ENCODE measurements at places on chromosomes 12 and 14.

GRCh38 chr12:93848523-93849101 is 171.4 kb downstream of the CRADD start:
- DNase-seq, result no peak

DNA sequence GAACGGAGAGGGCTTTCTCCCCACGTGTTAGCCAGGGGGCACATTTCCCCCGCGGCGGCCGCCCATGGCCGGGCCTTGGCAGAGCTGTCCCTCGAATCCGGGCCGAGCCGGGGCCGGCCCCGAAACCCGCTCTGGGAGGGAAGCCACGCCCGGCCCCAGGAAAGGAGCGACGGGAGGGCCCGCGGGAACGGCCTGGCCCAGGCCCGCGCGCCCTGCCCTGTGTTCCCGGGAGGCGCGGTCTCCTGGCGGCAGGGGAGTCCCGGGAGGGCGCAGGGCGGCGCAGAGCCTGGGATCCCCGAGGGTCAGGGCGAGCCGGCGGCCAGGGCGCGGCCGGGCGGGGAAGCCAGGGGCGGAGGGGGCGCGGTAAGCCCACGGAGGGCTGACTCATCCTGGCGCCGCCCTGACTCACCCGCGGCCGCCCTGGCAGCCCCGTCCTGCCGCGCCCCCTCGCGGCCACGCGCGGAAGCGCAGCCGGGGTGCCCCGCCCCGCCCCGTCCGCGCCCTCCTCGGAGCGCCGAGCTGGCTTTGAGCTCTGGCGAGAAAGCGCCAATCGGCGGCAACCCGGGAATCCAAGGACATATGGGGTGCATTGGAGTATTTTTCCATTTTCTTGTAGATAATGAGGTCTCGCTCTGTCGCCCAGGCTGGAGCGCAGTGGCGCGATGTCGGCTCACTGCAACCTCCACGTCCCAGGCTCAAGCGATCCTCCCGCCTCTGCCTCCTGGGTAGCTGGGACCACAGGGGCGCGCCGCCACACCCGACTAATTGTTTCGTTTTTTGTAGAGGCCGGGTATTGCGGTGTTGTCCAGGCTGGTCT is 31.8 kb upstream of the PLEKHG6 start:
- DNase-seq, result peak; percentile 97

GRCh38 chr14:48726080-48726642 is 860.0 kb downstream of the RPS29 start:
- DNase-seq, result no peak

GRCh38 chr12:91937706-91938105 is 207.9 kb downstream of the BTG1 start:
- DNase-seq, result no peak

DNA sequence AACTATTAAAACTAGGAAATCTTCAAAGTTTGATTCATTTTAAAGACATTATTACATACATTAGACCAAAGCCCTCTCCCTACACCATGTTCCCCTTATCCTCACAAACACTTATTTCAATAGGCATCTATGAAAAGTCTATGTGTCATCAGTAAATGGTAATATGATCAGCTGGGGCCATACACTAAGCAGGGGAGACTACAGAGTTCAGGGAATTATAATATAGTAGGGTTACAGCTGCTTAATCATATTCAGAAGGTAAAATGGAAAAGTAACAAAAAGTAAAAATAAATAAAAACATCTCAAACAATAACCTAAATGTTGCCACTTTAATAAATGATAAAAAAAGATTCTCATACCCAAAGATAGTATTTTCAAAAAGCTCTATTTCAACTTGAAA is 29.1 kb downstream of the PAWR start:
- DNase-seq, result no peak

- no peak for DNase-seq
These were observed 7.5 kb upstream of the KLRK1 start for GRCh38 chr12:10397296-10397695.

DNA sequence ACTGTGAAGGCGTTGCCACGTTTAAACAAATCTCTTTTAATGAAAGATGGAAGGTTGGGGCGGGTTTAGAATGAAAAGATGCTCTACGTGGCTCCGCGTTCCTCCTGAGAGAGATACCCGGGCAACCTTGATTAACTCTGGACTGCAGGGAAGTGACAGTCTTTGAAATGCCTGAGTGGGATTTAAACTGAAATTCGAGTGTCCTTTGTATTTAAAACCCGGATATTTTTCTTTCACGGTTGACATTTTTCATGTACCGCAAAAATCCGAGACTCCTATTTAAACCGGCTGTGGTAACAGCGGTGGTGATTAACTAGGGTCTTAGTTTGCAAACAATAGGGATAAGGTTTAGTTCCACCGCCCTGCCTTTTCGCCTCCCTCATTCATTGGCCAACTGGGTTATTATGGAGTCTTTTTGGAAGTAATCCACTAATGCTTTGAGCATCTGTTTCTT is 707 bp downstream of the G2E3 start:
- no peak for DNase-seq

DNA sequence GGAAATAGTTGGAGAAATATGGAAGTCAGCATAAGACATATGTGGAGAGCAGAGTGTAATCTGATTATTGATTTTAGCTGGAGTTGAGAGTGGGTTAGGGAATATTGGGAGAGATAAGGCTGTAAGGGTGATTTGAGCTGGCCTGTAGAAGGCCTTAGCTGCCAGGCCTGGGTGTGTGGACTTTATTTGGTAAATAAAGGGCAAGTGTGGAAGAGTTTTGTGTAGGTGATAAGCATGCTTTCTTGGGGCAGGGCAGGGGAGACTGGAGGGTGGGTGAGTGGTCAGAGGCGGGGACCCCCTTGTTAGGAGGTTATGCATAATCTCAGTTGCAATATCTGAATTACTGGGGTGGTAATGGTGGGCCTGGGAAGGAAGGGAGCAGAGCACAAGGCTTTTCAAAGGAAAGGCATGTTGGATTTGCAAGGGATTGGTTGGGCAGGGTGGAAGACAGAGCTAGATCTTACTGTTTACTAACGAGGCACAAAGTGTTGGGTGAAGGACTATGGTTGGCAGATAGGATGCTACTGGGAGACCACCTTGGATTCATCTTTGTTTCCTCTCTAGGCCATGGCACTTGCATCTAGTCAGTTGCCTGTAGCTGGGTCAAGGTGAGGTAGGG is 5.5 kb downstream of the KHNYN start:
- DNase-seq, result no peak

DNA sequence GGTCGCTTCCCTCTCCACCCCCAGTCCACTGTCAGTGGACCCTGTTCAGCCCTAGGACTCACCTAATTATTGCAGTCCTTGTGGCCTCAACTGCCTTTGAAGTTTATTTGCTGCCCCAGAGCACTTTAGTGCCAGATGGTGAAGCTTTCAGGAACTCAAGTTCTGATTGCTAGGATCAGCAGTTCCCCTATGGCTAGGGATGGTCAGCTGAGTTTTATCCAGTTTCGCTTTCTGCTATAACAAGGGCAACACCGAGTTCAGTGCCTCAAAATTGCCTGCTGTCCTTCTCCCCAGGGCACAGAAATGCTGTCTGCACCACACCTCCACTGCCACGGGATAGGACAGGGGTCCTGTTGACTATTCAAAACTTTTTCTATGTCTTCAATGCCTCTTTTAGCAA is 295.0 kb downstream of the GPHN start:
- DNase-seq, result no peak

- DNase-seq, result no peak
These were observed 24.6 kb upstream of the LTBP2 start for GRCh38 chr14:74636424-74637177.

DNA sequence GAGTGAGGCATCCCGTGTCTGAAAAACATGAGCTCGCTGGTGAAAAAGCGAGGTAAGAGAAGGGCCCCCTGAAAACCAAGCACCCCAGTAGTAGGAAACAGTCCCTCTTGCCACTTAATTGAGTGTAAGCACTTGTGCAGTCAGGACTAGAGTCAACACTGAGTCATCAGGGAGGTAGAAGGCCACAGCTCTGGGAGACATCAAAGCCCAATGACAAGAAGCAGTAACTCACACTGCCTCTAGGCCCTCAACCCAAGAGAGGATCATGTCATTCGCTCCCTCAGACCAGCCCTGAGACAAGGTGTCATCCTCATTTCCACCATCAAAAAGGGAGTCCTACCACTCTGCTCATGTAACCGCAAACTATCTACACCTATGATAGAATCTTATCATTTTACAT is 17.8 kb downstream of the POMT2 start:
- DNase-seq, result no peak

GRCh38 chr14:77238356-77238755 is 32.6 kb downstream of the NGB start:
- no peak for DNase-seq

- DNase-seq, result no peak
These were observed 186.5 kb upstream of the LHX5 start for GRCh38 chr12:113658006-113658655.

DNA sequence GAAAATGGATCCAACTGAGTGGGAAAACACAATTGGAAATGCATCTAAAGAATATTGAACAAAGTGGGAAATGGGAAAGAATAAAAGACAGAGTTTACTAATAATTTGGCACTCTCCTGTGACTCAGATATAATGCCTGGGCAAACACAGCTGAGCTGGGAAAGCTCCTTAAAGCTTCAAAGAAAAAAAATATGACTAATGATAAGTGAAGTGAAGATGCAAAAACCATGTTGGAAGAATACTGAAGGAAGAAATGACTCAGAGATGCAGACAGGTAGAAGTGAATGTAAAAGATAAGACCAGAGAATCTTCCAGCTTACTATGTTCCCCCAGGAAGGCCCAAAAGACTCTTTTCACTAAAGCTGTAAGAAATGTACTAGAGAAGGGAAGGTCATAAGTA is 62.4 kb upstream of the FOXG1 start:
- DNase-seq, result no peak

GRCh38 chr12:27818401-27818918 is 38.4 kb upstream of the MANSC4 start:
- no peak for DNase-seq

- no peak for DNase-seq
These were observed 77.0 kb downstream of the ADGRD1 start for GRCh38 chr12:131030472-131031328.

- no peak for DNase-seq
These were observed 45.0 kb upstream of the AMN1 start for GRCh38 chr12:31773867-31774266.

GRCh38 chr14:24246765-24247212 is 4.4 kb upstream of the TINF2 start:
- peak; percentile 49 for DNase-seq

- no peak for DNase-seq
These were observed 4.8 kb upstream of the DTX1 start for GRCh38 chr12:113051759-113052158.

GRCh38 chr14:57390806-57391516 is 575 bp downstream of the NAA30 start:
- peak; percentile 16 for DNase-seq

- no peak for DNase-seq
These were observed 103.6 kb upstream of the RTL1 start for GRCh38 chr14:101007004-101007614.

DNA sequence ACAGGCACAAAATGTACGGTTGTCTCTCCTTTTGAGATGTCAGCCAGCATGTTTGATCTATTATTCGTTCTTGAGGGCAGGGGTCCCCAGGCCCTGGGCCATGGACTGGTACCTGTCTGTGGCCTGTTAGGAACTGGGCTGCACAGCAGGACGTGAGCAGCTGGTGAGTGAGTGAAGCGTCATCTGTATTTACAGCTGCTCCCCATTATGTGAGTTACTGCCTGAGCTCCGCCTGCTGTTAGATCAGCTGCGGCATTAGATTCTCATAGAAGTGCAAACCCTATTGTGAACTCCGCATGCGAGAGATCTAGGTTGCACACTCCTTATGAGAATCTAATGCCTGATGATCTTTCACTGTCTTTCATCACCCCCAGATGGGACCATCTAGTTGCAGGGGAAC is 41.4 kb upstream of the SCN8A start:
- DNase-seq, result no peak

- no peak for DNase-seq
These were observed 2.4 kb downstream of the LGR5 start for GRCh38 chr12:71441836-71442566.

DNA sequence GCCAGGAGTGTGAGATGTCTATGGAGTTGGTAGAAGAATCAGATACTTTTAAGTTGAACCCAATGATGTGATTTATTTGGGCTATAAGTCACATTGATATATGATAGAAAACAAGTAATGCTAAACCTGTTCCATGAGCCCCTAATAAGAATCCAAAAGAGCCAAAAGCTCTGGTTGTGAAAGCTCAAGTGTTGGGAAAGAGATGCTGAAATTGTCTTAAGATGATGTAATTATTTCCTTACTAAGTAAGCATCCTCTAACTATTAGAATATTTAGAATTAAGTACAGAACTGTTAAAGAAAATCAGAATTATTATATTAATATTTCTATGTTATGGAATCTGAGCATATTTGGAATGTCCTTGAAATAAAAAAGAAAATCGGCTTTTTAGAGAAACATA is 17.6 kb upstream of the SLC2A13 start:
- DNase-seq, result no peak

DNA sequence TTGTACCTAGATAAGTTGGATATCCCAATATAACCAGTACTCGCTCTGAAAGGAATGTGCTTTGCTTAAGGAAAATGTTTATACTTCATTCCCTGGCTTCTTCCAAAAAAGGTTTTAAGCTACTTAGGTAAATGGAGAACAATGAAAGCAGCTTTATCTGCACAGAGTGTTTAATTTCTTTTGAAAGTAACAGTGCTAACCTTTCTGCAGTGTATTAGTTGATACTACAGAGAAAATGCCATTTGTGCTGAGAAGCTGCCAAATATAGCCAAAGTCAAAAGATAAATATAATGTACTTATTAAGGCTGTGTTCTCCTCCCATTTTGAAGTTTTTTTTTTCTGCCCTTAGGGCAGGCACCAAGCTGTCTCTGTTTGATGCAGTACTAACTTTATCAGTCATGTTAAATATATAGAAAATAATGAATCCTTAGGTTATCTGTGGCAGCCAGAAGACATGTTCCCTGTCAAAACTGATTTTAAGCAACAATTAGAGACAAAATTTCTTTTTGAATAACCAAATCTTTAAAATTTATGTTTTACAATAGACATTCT is 145.4 kb upstream of the KITLG start:
- DNase-seq, result no peak

- DNase-seq, result no peak
These were observed 1.7 kb downstream of the OTX2 start for GRCh38 chr14:56808383-56809269.

GRCh38 chr12:113154351-113154973 is 4.9 kb downstream of the CFAP73 start:
- no peak for DNase-seq

DNA sequence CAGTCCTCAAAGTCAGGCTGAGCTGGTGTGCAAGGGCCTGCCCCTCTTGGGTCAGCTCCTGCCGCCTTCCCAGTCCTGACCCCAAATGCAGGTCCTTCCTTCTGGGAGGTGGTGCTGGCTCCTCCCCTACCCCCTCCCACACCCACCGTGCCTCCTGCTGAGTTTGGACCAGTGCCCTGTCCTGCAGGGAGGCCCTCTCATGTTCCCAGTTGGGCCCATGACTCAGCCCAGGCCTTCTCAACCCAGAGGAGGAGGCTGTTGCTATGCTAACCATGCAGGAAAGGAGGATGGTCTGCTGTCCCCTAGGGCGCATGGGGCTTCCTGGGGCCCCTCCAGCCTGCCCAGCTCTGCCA is 4.4 kb downstream of the ZBTB42 start:
- no peak for DNase-seq

Data from lower leg skin (tissue), 4 donors.